Pancreas (tissue), 10 donors: ENCODE measurements at places on chromosomes 7 and 10.

- DNase-seq = no peak
These were observed 16.8 kb downstream of the AOAH start for GRCh38 chr7:36707465-36707864.

DNA sequence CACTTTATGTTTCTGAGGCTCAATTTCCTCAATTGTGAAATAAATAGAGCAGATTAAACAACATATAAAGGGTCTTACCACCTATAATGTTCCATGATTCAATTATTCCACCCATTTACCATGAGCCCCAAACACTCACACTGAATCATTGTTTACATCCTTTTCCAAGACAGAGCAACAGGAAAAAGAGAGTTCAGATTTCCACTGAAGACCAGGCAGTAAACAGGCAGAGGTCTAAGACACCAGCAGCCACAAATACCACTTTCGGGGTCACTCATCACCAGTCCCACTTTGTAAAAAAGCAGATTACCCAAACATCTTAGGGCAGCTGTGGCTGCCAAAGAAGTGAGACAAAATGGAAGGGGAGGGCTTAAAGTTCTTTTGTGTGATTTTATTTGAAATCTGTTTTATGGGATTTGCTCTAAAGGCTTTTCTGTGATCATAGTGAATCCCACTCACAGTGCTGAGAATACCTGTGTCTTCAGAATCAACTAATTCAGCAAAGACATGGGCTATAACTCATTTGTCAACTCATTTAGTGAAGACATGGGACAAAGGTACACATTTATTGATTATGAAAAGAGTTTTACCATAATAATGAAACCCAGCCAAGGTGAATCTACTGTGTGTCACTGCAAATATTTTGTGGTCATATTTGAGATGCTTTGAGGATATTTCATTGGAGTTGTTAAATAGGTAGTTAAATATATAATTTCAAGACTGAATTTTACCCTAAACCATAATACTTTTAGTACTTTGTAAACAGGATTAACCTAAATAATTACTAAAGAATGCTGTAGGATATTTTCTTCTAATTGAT, 24.8 kb upstream of the DLD start:
- no peak for DNase-seq

GRCh38 chr7:38748056-38748610, 117.0 kb upstream of the AMPH start:
- DNase-seq = no peak

GRCh38 chr10:88918191-88918905, 34.2 kb downstream of the ACTA2 start:
- DNase-seq = no peak
